Adrenal gland (tissue), 19 donors: ENCODE measurements at places on chromosomes 1 and 21. TPM values are rescaled to one million over a fixed set of nuclear protein-coding genes. Genes with fewer than 3 reads are reported as not detected.

- DNase-seq: no peak
These were observed 102.1 kb downstream of the RUNX1 start for GRCh38 chr21:34946916-34947534.

GRCh38 chr1:210584439-210585113 is 255.9 kb downstream of the HHAT start:
- peak; percentile 78 for DNase-seq

DNA sequence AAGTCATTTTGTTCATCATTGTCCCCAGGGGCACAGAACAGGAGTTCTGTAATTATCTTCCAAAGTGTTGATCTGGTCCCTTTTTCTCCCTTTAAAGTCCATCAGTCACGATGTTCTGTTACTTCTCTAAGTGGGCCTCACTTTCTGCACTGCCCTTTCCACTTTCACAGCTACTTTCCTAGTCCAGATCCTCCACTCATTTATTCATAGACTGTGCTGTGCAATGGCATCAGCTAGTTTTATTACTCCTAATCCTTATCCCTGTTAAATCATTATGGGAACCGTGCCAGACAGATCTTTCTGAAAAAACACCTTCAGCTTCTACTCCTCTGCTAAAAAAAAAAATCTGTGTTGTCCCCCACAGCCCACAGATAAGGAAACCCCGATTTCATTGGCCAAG is 64.0 kb upstream of the BCL10 start:
- no peak for DNase-seq

- DNase-seq: no peak
These were observed 16.7 kb downstream of the DYNLT5 start for GRCh38 chr1:66768965-66769364.

DNA sequence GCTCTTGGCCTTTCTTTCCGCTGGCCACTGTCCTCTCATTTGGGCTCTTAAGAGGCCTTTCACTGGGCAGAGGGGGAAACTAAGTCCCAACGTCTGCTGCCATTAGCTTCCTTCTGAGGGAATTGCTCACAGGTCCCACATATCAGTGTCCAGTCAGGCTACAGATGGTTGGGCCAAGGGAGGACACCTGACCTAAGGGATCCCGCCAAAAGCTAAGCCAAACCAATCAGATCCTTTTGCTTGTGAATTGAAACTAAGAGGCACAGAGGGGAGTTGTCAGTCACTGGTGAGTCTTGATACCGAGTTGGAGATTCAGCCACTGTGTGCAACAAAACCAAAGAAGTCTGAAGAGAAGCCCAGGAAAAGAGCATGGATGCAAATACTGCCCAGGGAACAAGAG is 5.7 kb upstream of the NT5C1A start:
- DNase-seq: no peak

DNA sequence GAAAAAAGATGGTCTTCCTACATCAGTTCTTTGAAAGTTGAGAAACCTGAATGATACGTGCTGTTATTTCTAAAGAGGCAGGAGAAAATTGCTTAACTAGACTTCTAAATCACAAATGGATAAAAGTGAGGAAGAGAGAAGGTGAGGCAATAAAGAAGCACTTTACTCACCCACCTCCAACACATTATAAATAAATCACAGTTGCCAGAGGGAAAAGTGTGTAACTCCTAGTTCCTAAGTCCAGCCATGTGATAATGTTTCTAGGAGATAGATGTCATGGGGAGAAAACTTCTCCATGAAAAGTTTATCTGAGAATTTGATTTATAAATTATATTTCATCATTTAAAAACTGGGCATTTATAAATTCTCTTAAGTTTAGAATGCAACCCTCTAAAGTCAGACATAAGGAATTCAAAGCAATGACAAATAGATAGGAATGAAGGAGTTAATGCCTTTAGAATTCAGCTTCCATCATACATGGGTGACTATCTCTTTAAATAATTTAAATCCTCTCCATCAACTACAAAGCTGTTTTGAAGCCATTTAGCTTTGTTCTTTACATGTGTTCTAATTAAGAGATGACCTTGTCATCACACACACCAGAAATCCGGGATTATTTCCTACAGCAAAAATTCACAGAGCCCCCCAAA is 60.0 kb downstream of the NRIP1 start:
- DNase-seq: no peak

- DNase-seq: no peak
These were observed 16.6 kb upstream of the IL19 start for GRCh38 chr1:206754011-206754410.

DNA sequence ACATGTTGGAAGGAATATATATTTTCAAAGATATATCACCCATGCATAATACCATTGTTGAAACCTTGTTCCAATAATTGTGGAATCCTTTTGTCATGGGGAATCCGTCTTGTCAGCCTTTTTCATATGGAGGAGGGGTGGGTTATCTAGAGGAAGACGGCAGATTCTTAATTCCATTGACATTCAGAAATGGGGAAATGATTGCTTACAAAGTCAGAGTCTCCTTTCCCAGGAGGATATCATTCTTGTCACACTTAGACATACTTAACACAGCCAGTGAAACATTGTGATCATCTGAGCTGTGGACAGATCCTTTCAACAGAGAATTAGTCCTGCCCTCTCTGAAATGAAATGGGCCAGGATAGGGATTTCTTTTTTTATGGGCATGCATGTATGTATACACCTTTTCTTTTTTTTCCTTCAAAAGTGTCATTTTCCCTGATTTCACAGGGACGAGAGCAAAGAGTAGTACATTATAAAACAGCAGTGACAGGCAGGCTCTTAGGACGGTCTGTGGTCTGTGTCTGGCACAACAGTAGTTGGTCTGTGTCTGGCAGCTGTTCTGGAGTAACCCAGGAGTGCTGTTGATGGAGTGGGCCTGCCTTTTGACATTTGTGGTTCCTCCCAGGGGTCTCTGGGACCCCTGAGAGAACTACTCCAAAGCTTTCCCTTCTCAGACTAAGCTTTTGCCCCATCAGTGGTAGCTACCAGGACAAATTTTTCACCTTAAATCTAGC is 50.1 kb downstream of the VPS13D start:
- no peak for DNase-seq

DNA sequence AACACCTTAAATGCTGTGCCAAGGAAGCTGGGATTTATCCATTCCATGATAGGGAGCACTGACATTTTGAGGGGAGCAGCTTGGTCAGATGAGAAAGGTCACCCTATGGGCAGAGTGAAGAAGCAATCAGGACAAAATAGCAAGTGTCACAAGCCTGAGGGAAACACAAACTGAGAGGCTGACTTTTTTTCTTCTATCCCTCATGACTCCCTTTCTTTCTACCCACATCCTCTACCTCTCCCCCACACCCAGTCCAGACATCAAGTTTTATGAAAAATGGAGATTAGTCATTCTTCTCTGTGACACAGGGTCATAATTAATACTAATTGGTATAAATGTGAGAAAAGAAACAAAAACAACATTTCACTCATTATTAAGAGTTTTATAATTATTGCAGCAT is 103.1 kb downstream of the SLC25A24 start:
- DNase-seq: no peak

DNA sequence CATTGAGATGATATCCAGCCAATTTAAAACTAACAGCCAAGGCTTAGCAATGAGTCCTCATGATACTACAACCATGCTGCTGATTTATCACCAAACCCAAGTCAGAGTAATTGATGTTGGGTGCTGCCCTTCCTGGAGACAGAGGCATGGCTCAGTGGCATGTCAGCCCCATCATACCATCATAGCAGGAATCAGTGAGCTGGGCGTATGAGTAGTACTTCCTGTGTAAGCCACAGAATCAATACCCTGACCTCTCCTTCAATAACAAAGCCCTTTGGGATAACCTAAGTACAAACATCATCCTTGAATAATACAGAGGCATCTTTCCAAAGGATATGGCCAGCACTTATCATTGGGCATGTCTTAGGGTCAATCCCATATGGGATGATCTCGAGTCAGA is 3.0 kb upstream of the LCE1E start:
- DNase-seq: no peak

DNA sequence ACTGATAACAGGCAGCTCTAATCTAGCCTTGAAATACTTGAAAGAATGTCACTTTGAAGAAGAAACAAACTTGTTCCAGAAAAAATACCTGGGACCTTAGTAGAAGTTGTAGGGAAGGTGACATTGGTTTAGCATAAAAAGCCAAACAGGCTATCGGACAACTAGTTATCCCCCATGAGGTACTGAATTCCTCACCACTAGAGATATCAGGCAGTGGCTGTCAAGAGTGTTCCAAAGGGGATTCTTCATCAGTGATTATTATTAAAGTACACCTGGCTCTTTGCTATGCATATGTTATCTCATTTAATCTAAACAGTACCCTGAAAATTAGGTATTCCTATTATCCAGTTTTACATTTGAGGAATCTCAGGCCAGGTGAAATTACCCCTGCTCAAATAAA is 13.1 kb upstream of the HMGN2 start:
- no peak for DNase-seq

DNA sequence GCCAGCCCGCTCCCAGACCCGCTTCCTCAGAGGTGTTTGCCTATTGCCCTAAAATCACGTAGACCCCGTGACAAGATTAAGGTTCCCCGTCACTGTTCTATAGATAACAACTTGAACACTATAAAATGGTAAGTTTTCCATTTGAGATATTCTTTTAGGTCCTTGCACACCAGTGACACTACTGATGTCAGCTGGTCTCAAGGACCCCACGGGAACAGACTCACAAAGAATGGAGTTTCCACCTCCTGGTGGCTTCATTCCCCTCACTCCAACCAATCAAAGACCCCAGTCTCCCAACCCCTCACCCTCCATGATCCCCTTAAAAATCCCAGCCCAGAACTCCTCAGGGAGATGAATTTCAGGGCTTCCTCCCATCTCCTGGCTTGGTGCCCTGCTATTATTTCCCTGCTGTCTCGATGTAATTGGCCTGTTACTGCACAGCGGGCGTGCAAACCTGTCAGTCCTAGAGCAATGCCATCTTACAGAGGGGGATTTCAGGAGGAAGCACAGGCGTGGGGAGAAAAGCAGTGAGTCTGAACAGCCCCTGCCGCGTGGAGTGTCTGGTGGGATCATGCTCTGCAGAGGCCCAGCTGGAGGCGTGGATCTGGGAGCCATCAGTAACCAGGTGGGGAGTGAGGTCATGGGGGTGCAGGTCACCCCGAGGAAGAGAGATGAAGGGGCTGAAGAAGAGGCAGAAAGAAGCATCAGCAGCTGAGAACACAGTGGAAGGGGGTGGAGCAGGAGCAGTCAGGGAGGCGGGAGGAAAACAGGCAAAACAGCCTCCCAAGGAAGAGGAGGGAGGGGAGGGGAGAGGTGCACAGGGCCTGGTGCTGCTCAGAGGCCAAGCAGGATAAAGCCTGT is 35.1 kb upstream of the LBR start:
- DNase-seq: no peak

DNA sequence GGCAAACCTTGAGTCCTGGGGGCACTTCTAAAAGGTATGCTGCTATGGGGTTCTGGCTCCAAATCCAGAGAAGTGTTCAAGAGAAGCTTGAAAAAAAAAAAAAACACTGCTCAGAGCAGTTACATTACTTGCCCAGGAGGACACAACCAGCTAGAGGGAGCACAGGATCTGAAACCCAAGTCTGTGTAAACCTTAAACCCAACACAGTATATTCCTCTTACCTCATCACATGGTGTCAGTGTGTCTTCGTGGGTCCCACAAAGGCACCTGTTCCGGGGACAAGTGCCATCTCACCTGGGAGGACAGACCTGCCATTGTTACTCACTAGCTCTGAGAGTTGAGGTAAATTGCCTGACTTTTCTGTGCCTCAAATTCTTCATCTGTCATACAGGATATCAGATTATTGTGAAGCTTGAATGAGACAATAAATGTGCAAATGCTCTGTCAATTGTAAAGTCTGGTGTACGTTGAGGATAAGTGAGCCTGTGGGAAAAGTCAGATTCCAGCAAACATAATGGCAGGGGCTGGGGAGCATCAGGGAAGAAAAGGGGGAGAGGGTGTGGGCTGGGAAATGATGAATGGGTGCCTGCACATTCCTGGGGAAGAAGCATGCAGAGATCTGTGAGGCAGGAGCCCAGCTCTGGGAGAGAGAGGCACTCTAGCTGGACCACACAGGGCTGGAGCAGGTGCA is 170.4 kb upstream of the ZC3H12A start:
- no peak for DNase-seq

- DNase-seq: no peak
These were observed 48.5 kb upstream of the OLIG2 start for GRCh38 chr21:32977216-32977615.

DNA sequence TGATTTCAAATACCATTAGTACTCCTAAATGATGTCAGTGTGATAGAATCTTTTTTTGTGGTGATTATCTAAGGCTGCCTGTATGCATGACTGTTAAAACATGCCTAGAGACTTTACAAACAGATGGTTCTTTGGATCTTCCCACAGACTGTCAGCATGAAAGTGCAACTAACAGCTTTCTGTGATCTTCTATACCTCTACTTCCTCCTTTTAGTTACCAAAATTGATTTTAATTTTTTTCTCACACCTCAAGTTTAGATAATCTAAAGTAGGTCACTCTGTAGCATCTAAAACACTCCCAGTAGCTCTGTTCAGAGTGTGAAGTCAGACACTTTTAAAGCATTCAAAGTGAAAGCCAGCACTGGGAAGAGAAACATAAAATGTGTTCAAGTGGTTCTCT is 534.5 kb downstream of the PTPRC start:
- no peak for DNase-seq

DNA sequence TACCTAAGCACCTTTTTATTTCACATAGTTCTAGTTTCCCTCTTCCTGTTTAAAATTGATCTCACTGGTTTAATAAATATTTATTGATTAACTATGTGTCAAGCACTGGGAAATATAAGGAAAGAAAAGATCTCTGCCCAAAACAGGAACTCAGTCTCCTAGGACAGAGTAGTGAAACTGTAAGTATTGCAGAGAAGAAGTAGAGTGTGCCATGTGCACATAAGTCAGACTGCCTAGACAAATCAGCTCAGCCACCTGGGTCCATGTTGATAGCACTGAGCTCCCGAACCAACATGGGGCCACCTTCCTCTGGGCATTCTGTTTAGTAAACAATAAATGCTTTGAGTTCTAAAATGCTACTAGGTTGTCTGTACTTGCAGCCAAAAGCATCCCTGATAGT is 9.8 kb upstream of the SSX2IP start:
- DNase-seq: no peak

Gene LMX1A
- total RNA-seq: not detected

Gene S100A7
- not detected for total RNA-seq

Gene HSF2BP
- 0.47 TPM for total RNA-seq

Gene RHEX
- total RNA-seq: not detected

Gene PGBD5
- 17.5 TPM for total RNA-seq

Gene ARMH1
- total RNA-seq: 4.6 TPM

Gene OR2M3
- total RNA-seq: not detected

Gene C4BPA
- total RNA-seq: not detected

Gene AGT
- total RNA-seq: 51.0 TPM

Gene CHODL
- 0.31 TPM for total RNA-seq

Gene LCE2C
- total RNA-seq: not detected

Gene STIL
- 3.7 TPM for total RNA-seq

Gene FAM131C
- 12.0 TPM for total RNA-seq
